ENCODE measurements at places on chromosomes 13 and 19. TPM values are rescaled to one million over a fixed set of nuclear protein-coding genes. Genes with fewer than 3 reads are reported as not detected.

SOHLH2 gene
- not detected for total RNA-seq

CEACAM8 gene
- total RNA-seq, result not detected

ZNF208 gene
- 2.2 TPM for total RNA-seq

SLITRK1 gene
- not detected for total RNA-seq

TLE6 gene
- total RNA-seq, result 0.33 TPM

MBD3L2 gene
- total RNA-seq, result not detected

PEX11G gene
- total RNA-seq, result 9.4 TPM

GRCh38 chr13:95289020-95289444, 12.2 kb downstream of the ABCC4 start:
- DNase-seq, result no peak

DNA sequence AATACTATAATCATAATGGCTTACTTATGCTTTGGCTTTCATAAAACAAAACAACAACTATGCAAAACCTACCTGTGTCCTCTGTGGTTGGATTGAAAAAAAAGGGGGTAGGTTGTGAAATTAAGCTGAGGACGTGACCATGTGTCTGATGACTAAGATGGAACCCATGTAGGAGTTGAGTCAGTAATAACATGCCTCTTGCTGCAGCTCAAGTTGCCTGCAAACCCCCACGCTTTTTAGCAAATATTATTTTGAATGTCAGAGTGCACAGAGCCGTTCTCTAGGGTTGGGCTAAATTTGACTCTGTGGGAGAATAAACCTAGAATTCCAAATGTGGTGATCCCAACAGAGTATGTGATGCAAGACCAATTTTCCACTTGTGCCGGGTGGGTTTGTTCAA, 209.3 kb downstream of the KCNRG start:
- DNase-seq, result peak; percentile 95

GRCh38 chr19:32864318-32865007, 5.1 kb downstream of the SLC7A9 start:
- no peak for DNase-seq

DNA sequence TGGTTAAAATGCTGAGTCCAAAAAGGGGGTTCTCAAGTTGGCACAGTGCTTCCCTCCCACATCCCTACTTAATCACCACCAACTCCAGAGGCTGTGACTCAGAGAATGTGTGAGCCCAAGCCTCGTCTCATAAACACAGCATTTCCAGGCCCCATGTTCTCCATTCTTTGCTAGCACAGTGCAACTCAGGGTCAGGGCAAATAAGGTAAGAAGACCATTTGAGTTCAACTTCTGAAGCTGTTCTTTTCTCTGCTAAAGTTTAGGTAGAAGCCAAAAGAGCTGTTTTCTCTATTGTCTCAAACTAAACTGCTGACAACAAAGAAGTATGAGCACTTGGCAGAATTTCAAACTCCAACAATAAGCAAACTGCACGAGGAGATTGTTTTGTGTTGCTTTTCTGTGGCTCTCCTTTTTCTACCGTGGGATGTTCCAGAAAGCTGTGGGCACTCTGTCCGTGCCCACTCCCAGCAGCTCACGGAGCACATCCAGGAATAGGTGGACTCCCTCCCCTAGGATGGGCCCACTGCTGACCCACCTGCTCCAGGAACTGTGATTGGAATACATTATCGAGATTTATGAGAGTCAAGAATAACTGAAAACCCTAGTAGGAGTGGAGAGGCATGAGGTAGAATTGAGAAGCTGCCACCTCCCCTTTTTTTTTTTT, 494.3 kb downstream of the COG6 start:
- peak; percentile 82 for DNase-seq

GRCh38 chr19:38499532-38499931, 66.0 kb downstream of the RYR1 start:
- no peak for DNase-seq

- peak; percentile 52 for DNase-seq
Observed at GRCh38 chr13:50124536-50125303, 109.5 kb downstream of the KCNRG start.

DNA sequence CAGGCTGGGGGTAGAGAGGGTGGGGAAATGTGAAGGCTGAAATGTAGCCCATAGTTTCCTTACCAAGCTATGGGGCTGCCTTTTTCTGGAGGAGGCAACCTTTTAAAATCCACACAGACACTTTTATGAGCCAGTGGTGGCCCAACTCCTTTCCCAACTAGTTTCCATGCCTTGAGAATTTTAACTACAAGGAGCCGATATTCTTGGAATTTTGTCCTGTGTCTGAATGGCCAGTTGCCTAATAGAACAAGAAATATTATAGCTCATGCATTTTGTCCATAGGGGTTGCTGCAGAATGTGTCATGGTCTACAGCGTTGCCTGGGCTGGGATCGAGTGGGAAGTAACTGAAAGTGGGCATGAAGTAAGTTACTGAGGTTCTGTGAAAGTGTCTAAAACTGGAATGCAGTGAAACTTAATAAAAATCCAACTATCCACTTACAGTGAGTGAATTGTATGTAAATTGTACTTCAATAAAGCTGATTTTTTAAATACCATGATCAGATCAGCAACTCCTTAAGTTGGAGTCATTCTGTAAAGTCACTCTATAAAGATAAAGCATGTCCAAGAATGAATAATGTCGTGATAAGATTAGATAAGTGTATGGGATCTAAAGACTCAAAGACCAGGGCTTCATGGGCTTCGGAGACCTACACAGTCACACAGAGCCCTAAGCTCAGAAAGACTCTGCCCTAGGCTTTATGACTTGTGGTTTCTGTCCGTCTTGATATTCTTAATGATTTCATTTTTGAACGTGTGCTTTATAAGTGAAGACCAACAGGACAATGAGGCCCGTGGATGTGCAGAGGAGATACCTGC, 122.6 kb upstream of the FNDC3A start:
- DNase-seq, result no peak

DNA sequence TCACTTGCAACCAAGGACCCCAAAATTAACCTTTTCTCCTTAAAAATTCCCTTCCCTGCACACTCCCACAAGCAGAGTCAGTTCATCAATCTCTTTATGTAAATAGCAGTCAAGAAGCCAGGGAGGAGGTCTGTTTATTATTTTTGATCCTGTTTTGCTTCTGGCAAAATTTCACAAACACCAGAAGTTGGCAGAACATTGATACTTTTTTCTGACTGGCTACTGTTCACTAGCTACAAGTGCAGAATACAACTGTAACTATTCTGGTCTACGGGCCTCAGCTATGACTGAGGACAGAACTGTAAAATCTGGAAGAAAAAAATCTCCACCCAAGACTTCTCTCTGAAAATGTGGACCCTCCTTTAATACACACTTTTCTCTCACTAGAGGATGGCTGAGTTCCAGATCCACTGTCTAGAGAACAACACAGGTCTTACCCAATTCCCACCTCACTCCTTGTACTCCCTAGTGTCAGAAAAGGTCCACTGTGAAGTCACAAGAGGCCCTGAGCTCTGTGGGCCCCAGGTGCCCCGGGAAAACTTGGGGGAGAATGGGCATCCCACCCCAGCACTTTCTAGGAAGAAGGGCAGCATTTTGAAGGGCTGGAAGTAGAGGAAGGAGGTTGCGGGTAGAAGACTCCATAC, 14.5 kb downstream of the STARD13 start:
- DNase-seq, result no peak

DNA sequence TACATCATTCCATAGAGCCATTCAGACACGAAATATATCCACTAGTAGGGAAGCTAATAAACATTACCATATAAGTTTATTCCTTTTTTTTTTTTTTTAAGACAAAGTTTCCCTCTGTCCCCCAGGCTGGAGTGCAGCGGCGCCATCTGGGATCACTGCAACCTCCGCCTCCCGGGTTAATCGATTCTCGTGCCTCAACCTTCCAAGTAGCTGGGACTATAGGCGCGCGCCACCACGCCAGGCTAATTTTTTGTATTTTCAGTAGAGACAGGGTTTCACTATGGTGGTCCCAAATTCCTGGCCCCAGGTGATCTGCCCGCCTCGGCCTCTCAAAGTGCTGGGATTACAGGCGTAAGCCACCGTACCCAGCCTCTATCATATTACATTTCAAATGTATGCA, 612 bp upstream of the ZNF154 start:
- no peak for DNase-seq

- no peak for DNase-seq
Observed at GRCh38 chr13:95931300-95932025, 121.7 kb downstream of the UGGT2 start.

DNA sequence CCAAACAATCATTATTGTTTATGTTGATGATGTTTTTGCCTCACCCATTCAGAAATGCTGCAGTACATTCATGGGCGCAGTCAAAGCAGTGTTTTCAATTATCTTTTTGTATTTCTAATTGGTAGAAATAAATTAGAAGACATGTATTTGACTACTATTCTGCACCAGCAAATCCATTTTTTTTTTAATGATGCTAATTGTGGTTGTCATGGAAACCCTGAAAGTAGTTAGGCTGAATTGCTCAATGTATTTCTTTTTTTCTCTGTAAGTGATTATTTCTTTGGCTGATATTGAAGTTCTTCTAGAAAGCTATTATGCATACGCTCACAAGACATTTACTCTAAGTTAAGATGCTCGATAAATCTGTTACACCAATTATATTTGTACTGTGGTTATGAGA, 101.2 kb downstream of the RFC3 start:
- DNase-seq, result no peak

DNA sequence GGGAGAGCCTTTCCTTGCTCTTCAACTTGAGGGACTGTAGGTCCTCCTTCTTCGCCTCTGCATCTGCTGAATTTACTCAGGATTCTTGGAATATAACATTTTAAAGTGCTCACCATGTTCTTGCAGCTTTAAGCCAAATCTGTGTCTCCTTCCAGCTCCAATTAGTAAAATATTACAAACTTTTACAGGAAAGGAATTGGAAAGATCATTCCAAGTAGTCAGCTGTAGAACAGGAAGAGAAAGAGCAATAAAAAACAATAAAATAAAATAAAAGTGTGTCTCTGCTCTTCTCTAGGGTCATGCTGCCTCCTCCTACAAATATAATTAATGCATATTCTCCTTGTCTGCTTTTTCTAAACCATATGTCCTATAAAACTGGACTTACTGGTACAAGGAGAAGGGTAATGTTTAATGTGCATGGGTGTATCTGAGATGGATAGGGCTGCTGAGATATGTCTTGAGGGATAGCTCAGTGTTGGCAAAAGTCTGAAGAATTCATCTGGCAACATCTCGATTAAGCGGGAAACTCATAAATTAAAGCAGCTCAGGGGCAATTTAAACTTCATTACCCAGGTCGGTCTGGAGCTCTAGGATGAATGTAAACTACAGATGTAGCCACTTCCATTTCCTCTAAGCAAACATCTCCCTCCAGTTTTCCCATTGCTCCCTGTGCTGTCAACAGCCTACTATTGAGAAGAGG, 25.0 kb downstream of the ENOX1 start:
- DNase-seq, result no peak

DNA sequence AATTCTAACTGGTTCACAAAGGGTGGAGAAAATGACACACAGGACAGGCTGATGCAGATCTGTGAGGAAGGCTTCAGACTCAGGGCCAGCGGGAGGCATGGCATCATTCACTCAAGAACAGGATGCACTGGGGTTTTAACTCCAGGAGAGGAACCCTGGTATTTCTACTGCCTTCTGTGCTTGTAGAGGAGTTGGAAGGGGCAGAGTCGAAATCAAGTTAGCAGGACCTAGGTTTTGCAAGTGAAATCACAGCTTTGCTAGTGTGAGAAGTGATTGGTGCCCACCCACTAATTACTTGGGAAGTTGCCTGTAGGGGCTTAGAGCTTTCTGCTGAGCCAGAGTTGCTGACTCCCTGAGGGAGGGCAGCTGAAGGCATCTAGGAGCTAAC, 92.7 kb downstream of the AKAP11 start:
- no peak for DNase-seq

DNA sequence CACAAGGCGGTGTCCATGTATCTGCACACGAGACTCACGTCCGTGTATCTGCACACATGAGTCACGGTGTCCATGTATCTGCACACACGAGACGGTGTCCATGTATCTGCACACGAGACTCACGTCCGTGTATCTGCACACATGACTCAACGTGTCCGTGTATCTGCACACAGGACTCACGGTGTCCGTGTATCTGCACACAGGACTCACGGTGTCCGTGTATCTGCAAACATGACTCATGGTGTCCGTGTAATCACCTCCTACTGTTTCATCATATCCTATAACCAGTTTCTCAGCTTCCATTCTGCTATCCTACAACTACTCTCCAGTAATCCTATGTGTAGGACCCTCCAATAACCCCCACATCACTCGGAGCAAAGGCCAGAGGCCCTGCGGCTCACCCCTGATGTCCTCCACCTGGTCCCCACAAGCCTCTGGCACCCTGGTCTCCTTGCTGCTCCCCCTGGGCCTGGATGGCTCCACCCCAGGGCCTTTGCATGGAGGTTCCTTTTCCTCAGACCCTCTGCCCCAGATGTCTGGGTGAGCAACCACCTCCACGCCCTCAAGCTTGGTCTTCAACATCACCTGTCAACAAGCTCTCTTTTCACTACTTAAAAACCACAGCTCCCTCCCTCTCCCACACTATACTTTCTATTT, 2.5 kb upstream of the TMEM255B start:
- DNase-seq, result no peak

DNA sequence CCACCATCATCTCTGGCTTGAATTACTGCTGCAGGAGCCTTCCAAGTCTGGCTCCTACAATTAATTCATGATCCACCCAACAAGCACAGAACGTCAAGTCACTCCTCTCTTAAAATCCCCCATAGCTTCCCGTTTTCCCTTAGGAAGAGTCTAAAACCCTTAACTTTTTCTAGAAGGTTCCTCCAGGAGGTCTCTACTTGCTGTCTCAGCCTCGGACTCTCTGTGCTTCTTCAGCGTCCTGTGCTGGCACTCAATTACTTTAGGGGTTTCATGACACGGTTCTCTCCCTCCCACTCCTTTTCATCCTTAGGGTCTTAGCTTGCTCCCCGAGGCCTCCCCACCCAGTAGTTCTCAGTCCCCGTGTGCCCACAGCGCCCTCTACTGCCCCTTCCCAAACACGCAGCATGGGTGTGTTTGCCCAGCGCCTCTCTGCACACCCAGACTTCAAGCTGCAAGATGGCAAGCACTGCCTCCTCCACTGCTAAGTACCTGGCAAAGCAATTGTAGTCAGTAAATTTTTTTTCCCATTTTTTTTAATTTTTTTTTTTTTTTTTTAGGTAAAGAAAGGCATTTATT, 25.8 kb upstream of the MAP3K10 start:
- DNase-seq, result no peak

- DNase-seq, result peak; percentile 38
Observed at GRCh38 chr13:76754414-76754813, 131.8 kb downstream of the KCTD12 start.
